HAP-1 (cell line): ENCODE measurements at places on chromosomes 3 and 15.

GRCh38 chr3:182970811-182971418, 9.4 kb downstream of the DCUN1D1 start:
- DNase-seq, result no peak

- peak; percentile 83 for DNase-seq
Measured at GRCh38 chr3:50264383-50264963, 4.5 kb upstream of the SEMA3B start.

DNA sequence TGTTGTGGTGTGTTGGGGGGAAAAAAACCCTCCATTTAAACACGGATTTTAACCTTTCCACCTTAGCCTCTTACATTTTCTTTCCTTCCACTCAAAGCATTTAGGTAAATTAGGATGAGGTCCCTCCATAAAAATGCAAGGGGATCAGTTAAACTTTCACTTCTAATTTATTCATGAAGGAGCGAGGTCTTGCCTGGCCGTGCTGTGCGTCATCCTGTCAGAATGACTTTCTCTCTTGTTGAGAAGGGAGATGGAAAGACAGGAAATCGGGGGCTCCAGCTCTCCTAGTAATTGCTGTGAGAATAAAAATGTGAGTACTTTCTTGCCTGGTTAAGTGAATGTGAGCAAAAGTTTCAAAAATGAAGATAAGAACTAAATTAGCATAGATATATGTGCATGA, 962.3 kb upstream of the NR2F2 start:
- DNase-seq, result no peak

DNA sequence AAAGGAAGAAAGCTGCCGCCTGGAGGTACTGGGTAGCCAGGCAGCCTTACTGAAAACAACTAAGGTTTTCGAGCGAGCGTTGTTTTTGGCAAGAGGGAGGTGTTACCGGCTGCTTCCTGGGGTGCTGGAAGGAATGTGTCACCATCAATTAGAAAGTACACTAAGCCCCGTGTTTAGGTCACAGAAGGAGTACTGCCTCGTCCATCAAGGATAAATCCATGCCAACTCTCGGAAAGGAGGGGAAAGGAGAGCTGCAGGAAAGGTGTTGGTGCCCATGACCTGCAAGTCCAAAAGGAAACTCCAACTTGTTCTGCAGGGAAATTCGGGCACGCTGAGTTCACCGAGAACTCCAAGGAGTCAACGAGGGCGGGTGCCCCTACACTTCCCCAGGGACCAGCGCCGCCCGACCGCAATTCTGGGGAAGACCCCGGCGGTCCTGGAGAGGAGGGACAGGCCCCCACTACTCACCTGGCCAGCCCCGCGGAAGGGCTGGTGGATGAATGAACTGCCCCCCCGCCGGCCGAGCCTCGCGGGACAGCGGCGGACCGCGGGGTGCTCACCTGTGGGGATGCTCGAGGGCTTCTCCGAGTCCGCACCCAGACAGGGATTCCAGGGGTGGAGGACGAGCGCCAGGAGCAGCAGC, 542 bp downstream of the PLOD2 start:
- DNase-seq, result peak; percentile 83

DNA sequence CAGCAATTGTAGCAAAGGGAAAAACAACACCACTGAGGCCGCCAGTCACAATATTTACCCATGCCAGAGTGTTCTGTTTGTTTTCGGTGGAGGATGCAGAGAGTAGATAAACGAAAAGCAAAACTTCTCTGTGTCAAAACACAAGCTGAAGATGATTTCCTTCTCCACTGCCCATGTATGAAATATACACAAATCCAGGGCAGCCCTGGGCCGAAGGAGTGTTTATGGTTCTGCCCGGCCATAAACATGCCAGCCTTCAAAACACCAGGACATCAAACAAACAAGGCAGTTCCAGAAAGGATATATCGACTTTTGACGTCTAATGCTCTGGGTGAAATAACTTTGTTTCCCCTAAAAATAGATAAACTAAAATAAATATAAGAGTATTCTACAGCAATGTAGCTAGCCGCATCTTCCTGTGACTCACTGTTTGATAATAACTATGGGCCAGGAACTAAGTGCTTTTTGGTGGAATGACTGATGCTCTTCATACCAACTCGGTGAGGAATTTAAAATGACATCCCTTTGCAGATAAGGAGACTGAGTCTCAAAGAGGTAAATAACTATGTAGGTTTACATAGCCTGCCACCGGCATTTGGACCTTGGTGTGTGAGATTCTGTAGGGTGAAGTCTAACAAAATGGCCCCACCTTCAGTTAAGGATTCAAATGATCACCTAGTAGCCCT, 82.8 kb downstream of the MAGI1 start:
- no peak for DNase-seq

GRCh38 chr15:66401130-66402021, 14.7 kb downstream of the MAP2K1 start:
- no peak for DNase-seq

DNA sequence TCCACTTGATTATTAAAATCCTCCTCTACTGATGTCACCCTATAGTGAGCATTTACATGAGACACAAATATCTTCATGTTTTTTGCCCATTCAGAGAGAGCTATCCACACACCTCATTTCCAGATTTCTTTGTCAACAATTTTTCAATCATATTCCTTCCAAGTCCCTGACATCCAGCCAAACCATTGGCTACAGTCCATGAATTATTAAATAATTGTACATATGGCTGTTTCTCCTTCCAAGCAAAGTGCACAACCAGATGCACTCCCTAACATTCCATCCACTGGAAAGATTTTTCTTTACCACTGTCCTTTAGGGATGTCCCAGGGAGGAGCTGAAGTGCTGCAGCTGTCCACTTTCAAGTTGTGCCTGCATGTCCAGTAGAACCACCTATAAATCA, 328.0 kb upstream of the MDFIC2 start:
- no peak for DNase-seq

DNA sequence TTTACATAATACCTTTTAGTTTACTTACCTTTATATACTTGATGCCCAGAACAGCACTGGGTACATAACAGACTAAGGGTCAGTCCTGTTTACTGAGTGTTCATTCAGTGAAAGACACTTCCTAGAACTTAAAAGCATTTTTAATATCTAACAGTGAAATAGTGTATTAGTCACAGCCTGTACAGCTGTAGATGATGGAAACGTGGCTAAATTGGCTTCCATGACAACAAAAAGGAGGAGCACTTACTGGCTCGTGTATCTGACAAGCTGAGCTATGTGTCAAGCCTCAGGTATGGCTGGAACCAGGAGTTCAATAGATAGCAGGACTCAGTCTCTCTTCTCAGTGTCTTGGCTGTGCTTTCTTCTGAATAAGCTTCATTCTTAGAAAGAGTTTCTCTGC, 40.2 kb downstream of the CMTM8 start:
- DNase-seq, result no peak

- no peak for DNase-seq
Measured at GRCh38 chr3:106135451-106136160, 266.8 kb upstream of the CBLB start.

GRCh38 chr15:77838595-77838994, 205.9 kb upstream of the LINGO1 start:
- DNase-seq, result no peak

- DNase-seq, result no peak
Measured at GRCh38 chr3:145145461-145145860, 1015.5 kb downstream of the PLOD2 start.

- DNase-seq, result no peak
Measured at GRCh38 chr15:100348578-100348977, 6.8 kb upstream of the ADAMTS17 start.

- DNase-seq, result no peak
Measured at GRCh38 chr3:58474348-58474911, 17.5 kb upstream of the KCTD6 start.

DNA sequence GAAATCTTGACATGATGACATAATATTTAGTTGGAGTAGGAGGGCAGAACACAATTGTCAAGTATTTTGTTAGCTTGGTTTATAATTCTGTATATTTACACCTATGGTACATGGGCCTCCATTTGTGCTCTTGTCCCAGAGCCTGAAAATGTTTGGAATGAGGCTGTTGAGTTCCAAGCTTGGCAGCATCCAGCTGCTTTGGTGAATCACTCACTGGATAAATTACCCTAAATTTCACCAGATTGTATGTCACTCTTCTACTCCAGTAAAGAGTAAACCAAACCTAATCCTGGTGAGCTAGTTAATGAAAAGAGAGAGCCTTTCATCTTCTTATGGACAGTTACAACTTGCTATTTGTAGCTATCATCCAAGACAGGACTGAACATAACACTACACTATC, 928.7 kb downstream of the DIPK2A start:
- DNase-seq, result no peak

DNA sequence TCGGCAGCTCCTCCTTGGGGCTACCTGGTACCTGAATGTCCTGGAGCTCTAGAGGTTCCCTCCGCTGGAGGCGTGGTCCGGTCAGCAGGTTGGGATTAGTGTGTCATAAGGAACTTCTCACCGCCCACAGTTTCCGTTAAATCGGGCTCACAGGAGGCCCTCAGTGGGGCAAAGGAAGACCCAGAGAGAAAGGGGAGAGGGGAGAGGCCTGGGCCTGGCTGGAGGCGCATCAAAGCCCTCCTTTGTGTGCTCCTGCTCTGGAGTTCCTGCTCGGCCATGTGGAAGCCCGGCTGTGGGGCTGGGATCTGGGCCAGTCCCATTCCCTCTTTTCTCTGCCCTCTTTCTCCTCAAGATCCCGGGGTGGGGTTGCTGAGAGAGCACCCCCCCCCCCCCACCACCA, at the start of gene RLBP1:
RLBP1 (minus strand) TSS at position 37 of the 400 bp plus-strand sequence. CDS start 2,604 bp downstream, outside the sequence.
- no peak for DNase-seq

- DNase-seq, result no peak
Measured at GRCh38 chr15:80159811-80160569, 7.2 kb downstream of the FAH start.

- no peak for DNase-seq
Measured at GRCh38 chr3:127887321-127887720, 27.7 kb upstream of the KBTBD12 start.

GRCh38 chr15:25863111-25863967, at the start of gene ATP10A:
TSS of gene ATP10A (minus strand) at chr15:25863327. CDS start at chr15:25863096, 231 bp downstream.
- DNase-seq, result peak; percentile 63

- DNase-seq, result no peak
Measured at GRCh38 chr3:5006755-5007202, 27.5 kb downstream of the BHLHE40 start.

GRCh38 chr3:156978481-156978961, 152.4 kb downstream of the LEKR1 start:
- DNase-seq, result no peak

- DNase-seq, result no peak
Measured at GRCh38 chr3:123997543-123997942, 5.6 kb upstream of the ROPN1 start.

DNA sequence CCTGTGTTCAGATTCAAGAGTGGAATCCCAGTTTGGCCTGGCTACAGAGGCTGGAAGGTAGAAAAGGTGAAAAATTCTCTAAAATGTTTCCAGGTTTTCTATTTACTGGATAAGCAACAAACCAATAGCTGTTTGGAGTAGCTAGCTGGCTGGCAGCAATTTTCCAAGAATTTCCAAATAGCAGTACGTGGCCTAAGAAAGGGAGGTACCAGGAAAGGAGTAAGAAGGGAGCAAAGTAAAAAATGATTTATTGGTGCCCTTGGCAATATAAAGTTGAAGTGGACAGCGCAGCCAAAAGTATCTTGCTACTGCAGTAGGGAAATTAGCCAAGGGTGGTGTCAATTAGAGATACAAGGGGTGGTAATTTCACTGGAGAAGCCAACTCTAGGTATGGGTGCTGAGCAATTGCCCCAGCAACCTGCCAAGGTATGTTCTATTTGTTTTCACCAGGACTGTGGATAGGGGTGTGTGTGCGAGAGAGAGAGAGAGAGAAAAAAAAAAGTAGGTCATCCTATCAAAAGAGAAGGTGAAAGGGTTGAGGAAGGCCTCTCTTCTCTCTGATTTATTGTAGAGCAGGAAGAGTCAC, 40.8 kb upstream of the THBS1 start:
- DNase-seq, result no peak

DNA sequence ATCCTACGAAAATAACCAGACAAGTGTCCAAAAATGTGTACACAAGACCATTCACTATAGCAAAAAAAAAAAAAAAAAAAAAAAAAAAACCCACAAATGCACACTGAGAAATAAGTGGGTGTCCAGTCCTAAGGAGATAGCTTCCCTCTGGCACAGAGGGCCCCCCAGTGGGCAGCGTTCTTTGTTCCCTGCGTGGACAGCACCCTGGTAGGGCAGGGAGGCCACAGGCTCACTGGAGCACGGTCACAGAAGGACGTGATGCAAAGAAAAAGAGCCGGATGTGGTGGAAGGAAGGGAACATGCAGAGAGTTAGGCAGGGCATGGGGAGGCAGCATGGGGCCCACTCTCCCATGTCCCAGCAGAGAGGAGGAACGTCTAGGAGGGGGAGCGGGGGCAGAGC, 210.7 kb upstream of the NSMCE3 start:
- no peak for DNase-seq

GRCh38 chr3:45565342-45565741, 29.2 kb upstream of the LIMD1 start:
- no peak for DNase-seq

GRCh38 chr3:168604767-168605166, 509.0 kb upstream of the GOLIM4 start:
- DNase-seq, result no peak

DNA sequence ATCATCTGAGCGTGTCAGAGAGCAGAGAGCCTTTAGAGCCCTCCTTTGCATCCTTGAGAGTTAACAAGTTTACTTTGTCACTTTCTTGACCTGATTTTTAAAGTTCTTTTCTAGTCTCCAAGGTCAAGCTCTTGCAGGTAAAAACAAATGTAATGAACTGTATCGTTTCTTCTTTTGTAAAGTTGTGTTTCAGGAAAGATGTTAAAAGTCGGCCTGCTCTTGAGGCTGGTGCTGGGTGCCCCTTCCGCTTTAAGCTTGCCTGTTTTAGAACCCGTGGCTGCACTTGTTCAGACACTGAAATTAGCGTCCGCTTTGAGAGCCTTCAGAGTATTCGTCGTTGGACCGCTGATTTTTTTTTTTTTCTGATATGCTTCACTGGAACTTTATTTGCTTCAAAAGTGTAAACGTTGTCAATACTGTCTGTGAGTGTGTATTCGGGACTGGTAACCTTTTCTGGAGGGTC, 52.6 kb upstream of the ULK4 start:
- DNase-seq, result peak; percentile 28

DNA sequence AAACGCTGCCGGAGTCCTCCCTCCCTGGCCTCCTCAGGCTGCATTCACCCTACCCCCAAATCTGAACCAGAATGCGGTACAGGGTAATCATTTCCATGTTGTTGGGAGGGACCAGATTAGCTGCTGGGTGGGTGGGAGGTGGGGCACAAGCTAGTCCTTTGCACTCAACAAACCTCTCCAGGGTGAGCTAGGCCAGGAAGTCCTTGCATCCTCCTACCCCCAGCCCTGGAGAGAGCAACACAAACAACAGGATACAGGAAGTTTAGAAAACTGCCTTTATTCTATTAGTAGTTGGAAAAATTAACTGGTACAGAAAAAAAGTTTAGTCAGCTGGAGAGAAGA, 702 bp upstream of the GPX1 start:
- no peak for DNase-seq

- DNase-seq, result no peak
Measured at GRCh38 chr3:130960139-130960795, 66.4 kb downstream of the ASTE1 start.

- no peak for DNase-seq
Measured at GRCh38 chr3:107913701-107914100, 177.1 kb downstream of the CD47 start.
